Stimulated activated CD4-positive, alpha-beta T cell treated with anti-CD3 and anti-CD28 coated beads, Interleukin-15, amount 100 ng/mL, for 1 hour (primary cell): ENCODE measurements at places on chromosomes 3 and 15.

- no peak for DNase-seq
Observed at GRCh38 chr15:90471769-90472168, 58.0 kb upstream of the CRTC3 start.

GRCh38 chr3:183260167-183260904, 7.3 kb downstream of the B3GNT5 start:
- no peak for DNase-seq

GRCh38 chr3:58535531-58536500, 1.2 kb downstream of the ACOX2 start:
- no peak for DNase-seq

GRCh38 chr15:57505949-57506391, 85.7 kb upstream of the MYZAP start:
- no peak for DNase-seq

GRCh38 chr3:55974421-55975165, 487.5 kb upstream of the WNT5A start:
- DNase-seq = no peak

DNA sequence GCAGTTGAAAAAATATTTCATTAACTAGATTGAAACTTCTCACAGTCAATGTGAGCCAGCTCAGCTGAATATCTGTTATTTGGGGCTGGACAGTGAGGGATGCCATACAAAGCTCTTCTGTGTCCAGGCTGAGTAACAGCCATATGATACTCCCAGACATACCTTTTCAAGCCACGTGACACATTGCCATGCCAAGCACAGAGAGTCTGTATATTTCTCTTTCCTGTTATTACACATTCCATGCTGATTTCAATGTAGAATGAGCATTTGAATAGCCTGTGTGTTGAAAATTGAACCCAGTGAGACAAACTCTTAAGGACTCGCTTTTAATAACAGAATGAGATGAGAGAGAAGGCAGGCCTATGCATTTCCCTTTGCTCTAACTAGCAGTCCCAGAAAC, 334.7 kb upstream of the RASGRP1 start:
- no peak for DNase-seq

GRCh38 chr3:11381141-11381540, 108.9 kb downstream of the ATG7 start:
- DNase-seq = no peak

DNA sequence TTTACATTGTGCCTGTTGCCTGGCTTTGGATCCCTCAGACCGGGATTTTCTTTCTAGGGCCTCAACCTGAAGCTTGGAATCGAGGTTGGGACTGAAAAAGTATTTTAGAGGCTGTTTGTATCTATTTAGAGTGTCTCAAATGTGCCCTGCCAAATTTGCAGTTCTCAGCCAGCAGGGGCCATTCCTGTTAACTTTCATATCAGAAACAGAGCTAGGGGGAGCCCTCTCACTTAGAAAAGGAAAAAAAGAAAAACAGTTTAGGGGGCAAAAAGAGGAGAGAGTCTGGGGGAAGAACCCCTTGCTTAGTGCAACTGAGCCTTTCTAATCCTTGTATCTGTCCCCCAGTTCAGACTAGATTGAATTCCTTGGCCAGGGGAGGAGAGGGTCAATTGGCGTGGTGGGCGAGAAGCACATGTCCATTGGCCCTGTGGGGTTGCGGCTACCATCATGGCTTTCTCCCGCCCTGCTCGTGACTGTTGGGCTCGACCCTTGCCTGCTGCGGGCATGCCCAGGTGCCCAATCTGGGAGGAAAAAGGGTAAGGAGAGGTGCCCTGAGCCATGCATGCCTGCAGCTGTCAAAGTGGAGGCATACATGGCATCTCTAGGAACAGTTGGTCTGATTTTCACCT, 101.6 kb downstream of the CFAP44 start:
- DNase-seq = no peak

GRCh38 chr15:50906954-50907600, 1.4 kb upstream of the AP4E1 start:
- DNase-seq = peak; percentile 50

DNA sequence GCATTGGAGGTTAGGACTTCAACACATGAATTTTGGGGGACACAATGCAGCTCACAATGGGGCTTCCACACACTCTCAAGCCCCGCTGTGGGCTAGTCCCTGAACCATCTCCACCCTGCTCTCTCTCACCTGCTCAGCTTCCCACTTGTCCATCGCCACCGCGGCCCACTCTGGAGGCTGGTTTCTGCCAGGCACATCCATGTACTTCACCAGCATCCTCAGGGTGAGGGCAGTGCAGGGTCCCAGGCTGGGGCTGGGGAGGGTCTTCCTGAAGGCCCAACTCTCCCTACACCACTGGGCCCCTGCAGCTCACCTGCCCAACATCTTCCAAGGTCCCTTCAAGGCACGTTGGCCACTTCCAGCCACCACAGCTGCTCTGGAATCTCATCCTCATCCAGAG, 46.4 kb downstream of the KLF15 start:
- DNase-seq = no peak

GRCh38 chr15:90271459-90272166, 6.1 kb downstream of the NGRN start:
- DNase-seq = no peak

DNA sequence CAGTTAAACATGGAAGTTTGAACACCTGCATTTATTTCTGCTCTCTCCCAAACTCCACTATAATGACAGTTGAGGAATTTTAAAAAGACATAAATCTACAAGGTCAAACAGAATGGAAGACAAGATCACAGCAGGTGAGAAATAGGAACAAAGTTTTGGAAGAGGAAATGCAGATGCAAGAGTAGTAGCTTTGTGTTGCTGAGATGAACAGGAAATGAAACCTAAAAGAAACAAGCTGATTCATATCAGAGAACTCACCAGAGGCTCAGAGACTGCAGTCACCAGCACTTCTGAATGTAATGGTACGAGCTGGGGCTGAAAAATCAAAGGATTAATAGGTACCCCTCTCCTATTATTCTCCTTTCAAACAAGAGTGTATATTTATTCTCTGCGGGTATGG, 459.9 kb downstream of the RAP2B start:
- no peak for DNase-seq

- DNase-seq = no peak
Observed at GRCh38 chr3:41569632-41570305, 370.5 kb downstream of the CTNNB1 start.

DNA sequence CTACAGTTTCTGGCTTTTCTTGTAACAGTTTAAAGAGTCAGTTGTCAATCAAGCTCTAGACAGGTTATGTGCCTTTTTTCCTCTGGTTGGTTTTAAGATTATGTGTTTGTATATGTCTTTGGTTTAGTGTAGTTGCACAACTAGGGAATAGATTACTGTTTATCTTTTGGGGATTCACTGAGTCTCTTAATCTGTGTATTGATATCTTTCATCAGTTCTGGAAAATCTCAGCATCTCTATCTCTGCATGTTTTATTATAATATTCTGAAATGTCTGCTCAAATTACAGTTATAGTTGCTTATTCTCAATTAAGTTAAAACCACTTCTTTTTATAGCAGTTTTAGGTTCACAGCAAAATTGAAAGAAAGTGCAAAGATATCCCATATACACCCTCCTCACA, 14.3 kb downstream of the DUT start:
- DNase-seq = no peak

DNA sequence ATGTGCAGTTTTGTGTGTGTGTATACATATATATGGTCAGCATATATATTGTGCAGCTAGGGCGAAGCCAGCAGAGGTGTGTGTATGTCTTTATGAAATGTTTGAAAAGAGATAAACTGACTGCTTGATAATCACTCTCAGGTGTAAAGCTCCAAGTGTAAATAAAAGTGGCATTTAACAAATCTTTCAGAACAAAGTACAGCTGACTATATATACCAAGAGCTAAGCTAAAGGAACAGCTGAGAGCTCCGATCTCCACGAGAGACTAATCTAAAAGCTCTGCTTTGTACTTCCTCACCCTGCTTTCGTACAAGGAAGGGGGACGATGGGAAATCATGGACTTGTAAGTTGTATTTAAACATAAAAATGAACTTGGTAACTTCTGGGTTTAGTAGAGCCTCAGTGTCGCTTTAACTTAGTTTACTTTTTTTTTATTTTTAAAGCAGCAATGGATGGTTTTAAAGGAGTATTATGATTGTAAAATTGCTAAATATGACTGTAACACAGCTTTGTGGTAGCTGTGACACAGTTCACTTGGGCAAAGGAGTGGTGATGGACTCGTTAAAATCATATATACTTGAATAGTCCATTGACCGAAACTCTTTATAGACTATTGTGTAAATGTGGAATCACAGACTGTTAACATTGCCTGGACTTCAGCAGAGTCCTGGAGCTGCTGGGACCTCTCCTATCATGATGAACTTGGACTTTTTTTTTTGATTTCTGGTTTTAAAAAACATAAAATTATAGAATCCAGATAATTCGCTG, 11.4 kb upstream of the ITPKA start:
- no peak for DNase-seq

GRCh38 chr15:44068347-44068746, 126.7 kb downstream of the FRMD5 start:
- DNase-seq = no peak

GRCh38 chr15:98842973-98843285, 164.7 kb downstream of the PGPEP1L start:
- DNase-seq = no peak

DNA sequence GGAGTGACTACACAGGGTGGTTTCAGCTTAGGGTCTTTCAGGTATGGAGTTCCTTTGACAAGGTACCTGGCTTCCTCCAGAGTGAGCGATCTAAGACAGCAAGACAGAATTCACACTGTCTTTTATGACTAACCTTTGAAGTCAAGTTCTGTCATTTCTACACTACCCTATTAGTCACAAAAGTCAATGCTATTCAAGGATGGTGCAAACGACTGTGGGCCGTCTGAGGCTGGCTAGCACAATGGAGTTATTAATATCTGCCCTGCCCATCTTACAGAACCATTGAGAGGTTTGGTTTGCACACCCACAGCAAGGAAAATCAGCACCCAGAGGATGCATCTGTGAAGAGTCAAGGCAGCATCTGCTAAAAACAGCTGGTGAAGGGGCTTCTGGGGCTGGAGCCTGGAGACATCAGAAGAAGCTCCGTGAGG, 62.9 kb upstream of the XCR1 start:
- DNase-seq = no peak

- no peak for DNase-seq
Observed at GRCh38 chr3:149415484-149415883, 38.0 kb upstream of the TM4SF1 start.

- no peak for DNase-seq
Observed at GRCh38 chr15:60975952-60976351, 253.2 kb downstream of the RORA start.

GRCh38 chr3:45513041-45513440, 81.5 kb upstream of the LIMD1 start:
- no peak for DNase-seq

GRCh38 chr15:42385206-42385979, 26.1 kb downstream of the CAPN3 start:
- DNase-seq = no peak

- DNase-seq = no peak
Observed at GRCh38 chr15:88661761-88662556, 23.1 kb downstream of the ISG20 start.

GRCh38 chr3:98600412-98601095, 7.1 kb upstream of the CPOX start:
- no peak for DNase-seq

- DNase-seq = no peak
Observed at GRCh38 chr3:138477120-138477519, 42.7 kb downstream of the ESYT3 start.

DNA sequence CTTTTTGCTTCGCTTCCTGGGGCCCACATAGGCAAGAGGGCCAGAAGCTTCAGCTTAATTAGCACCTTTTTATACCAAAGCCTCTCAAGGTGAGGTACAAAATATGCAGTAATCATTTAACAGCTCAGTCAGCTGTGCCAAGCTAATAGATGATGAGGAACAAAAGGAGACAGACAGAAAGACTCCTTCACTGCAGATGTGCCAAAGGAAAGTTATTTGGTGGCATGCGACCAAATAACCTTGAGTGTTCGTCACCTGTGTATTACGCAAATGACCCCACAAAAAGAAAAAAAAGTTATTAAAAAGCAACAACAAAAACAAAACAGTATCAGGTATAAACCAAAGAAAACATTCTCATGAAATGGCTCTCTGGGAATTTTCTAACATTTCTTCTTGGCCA, 325.8 kb upstream of the IGF1R start:
- DNase-seq = no peak

GRCh38 chr15:62067448-62068044, 769 bp downstream of the C2CD4A start:
- no peak for DNase-seq

- DNase-seq = no peak
Observed at GRCh38 chr15:41634072-41634626, 26.1 kb upstream of the MGA start.

GRCh38 chr3:46853441-46854415, 9.5 kb downstream of the MYL3 start:
- DNase-seq = no peak

DNA sequence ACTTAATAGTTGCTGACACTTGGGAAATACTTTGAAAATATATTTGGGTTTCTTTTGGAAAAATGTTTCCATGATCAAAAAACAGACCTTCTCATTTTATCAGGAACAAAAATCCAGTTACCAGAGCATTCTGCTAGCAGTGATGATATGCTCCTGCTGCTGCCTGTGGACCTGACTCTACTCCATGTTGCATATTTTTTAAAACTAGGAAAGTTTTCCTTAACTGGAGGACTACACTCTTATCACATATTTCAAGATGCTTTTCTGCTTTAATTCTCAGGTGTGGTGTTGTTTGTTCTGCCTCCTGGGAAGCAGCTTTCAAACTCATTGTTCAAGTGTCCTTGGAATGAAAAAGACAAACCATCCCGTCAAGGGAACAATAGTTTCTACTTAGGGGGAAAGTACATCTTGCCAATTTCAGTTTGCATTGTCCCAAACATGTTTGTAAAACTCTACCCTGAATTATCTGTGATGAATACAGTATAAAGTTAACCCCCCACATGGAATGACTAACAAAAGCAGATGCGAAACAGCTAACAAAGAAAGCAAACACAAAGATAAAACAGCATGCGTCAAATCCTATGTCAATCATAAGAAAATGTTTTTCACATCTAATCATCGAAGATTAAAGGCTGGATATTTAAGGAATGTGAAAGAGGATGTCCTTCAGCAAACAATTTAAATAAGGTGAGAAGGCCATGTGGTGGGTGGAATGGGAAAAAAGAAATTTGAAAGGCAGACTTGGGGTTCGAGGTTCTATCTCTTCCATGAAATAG, 40.1 kb upstream of the PSMD6 start:
- no peak for DNase-seq

DNA sequence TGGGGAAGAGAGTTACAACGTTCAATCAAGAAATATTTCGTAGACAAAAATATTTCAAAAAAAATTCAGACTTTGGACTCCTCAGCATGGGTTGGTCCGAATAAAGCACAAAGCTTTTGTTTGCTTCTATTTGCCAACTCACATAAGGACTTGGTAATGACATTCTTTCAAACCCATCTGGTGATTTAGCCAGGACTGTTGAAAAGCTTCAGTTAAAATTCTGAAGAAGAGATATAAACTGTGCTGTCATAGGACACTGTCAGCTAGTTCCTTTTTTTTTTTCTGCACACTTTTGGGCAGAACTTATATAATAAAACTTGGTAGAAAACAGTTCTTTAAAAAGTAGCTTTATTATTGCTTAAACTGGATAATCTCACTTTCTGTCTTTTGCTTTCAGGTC, 660.8 kb upstream of the SGO1 start:
- no peak for DNase-seq
